ENCODE measurements at places on chromosomes 2 and 18.

DNA sequence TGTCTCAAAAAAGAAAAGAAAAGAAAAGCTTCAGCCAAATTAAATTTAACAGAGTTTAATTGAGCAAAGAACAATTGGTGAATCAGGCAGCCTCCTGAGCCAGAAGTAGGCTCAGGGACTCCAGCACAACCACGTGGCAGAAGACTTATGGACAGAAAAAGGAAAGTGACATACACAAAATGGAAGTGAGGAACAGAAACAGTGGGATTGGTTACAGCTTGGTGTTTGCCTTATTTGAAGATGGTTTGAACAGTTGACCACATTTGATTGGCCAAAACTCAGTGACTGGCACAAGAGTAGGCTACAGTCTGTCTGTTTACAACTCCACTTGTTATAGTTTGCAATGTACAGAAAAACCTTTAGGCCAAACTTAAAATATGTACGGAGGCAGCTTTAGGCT lies 83.1 kb downstream of the SOCS6 start:
- no peak for DNase-seq

DNA sequence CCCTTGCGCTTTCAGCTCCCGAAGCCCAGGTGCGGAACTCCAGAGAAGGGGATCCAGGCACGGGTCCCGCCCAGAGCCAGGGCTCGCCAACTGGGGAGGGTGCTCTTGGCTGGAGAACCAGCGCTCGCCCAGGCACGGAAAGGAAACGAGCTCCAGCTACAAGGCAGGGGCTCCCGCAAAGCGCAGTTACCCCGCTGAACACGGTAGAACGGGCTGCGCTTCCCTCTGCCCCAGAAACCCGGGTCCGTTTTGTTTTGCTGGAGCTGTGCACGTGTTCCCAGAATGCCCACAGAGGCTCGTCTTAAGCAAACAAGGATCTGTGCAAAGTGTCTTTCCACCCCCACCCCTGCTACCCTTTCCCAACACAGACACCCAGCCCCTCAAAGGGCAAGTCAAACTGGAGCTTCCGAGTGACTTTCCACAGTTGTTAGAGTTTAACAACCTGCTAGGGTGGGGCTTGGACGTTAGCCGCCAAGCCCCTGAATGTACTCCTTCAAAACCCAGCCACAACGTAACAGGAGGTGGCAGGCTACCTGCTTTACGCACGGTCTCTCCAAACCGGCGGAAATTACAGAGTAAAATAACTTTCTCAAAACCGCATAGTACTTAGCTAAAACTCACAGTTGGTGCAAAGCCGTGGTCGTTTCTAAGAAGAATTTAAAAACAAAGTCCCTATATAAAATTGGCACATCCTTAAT lies 775 bp downstream of the RNF125 start:
- peak; percentile 60 for DNase-seq

DNA sequence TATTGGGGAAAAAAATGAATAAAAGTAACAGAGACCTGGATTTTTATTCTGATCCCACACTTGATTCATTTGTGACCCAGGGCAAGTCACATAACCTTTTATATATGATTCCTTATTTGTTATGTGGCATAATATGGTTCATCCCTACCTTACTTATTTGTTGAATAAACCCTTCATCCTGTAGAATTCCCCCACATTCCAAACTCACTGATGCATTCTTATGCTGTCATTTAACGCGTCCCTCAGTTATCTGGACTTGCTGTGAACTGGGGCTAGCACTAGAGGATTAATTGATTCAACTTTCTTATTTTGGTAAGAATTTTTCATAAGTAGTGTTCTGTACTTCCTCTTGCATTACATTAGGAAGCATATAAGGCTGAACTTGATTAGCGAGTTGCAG lies 384.7 kb upstream of the RAB12 start:
- no peak for DNase-seq

GRCh38 chr2:11257964-11258363 lies 86.5 kb downstream of the ROCK2 start:
- no peak for DNase-seq

DNA sequence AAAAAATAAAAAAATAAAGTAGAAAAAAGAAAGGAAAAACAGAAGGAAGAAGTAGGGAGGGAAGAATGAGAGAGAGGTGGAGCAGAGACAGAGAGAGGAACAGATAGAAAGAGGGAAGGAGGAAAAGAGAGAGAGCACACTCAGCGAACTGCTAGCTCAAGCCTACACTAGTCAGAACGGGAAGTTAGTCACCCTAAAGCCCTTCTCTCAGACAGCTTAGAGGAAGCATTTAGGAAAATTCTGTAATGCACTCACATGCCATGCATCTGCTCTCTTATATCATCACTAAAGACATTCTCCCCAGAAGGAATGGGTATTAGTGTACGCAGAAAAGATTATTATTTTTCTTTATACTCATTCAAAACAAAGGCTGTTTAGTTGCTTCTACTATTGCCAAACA lies 68.1 kb upstream of the SULT1C3 start:
- no peak for DNase-seq

DNA sequence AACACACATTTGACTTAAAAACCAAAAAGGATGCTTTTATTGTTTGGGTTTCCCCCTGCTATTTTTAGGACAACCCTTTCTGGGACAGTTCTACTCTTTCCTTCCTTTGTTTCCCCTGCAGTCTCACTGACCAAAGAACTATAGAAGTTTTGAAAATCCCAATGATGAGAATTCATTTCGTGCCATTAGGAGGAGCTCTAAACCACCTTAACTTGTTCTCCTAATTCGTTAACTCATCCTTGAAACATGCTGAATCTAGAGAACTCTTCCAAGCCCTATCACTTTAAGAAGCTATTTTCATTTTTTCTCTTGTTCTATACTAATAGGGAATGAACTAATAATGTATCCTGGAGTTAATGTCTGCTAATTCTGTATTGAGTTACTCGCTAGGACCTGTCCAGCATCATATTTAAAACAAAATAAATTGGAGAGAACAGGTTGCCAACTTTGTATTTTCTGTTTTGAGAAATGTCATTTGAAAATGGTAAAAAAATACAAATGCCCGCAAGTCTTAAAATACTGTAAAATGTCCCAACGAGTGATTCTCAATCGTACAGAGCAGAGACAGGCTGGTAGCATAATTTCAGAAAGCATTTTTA lies 62.9 kb downstream of the AFTPH start:
- no peak for DNase-seq

- DNase-seq: no peak
Observed at GRCh38 chr18:9021458-9021857, 81.0 kb upstream of the NDUFV2 start.

GRCh38 chr2:180980943-180981911 lies 822 bp downstream of the UBE2E3 start:
- DNase-seq: peak; percentile 51

GRCh38 chr2:8154936-8155335 lies 526.9 kb upstream of the ID2 start:
- no peak for DNase-seq

GRCh38 chr2:192700934-192701333 lies 506.2 kb upstream of the TMEFF2 start:
- DNase-seq: no peak

DNA sequence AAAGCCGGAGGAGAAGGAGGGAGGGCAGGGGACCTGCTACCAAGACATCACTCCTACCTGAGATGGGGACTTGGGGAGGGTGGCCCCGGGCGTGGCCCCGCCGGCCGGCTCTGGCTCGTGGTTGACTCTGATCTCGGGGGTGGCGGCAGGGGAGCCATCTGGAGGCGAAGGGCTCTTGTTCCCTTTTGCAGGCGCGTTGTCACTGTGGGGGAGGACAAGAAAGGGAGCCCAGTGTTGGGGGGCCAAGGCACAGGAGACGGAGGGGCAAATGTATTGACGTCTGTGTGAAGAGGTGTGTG lies 48.1 kb downstream of the BIN1 start:
- DNase-seq: no peak

DNA sequence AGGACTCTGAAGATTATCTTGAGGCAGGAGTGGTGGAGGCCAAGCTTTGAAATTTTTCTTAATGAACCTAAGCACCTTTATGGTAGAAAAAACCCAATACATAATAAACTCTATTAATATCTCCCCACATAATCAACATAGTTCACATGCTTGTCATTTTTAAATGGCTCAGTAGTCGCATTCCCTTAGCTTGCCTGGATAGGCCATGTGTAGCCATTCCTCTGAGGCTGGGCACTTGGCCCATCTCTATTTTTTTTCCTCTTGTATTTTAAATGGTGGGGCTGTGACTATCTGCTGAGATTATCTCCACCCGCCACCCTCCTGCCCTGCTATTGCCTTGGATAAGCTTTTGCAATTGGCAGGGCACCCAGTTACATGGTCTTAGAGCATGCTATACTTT lies 143.1 kb downstream of the FHOD3 start:
- DNase-seq: no peak

DNA sequence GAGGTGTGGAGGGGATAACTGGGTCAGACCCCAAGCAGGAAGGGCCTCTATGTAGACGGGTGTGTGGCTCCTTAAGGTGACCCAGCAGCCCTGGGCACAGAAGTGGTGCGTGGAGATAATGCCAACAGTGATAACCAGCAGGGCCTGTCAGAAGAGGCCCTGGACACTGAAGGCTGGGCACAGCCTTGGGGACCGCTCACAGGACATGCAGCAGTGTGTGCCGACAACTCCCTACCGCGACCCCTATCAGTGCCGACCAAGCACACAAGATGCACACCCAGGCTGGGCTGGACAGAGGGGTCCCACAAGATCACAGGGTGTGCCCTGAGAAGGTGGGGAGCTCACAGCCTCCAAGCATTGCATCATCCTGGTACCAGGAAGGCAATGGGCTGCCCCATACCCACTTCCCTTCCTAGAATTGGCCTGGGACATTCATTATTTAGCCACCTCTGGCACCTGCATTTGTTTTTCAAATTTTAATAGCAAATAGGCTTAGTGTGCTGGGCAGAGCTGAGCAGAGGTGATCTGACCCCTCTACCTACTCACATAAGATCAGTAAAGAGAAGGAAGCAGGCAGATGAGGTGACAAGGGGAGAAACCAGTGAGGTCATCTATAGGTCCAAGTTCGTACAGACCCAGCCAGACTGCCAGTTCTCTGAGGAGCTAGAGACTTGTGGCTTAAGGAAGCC lies 55.2 kb downstream of the BCL11A start:
- DNase-seq: no peak

DNA sequence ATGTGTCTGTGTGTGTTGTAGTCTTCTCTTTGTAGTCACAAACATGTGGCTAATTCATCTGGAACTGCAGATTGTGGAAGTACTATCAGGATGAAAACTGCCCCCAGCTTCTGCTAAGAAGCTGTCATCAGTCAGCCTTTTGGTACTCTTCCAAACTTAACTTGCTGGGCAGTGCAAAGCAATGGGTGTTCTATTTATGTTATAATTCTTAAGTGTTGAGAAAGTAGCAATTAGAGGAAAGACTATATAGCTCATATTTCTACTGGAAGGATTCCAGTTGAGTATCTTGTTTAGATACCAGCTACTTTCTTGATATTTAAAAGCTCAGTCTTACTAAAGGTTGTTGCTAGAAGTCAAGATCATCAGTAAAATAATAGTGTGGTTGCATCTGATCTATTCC lies 52.1 kb downstream of the SLC38A11 start:
- no peak for DNase-seq

- no peak for DNase-seq
Observed at GRCh38 chr2:238882082-238882755, 34.3 kb downstream of the TWIST2 start.

- DNase-seq: peak; percentile 85
Observed at GRCh38 chr2:40451918-40452605, at the start of gene SLC8A1. Gene SLC8A1, minus strand, starts transcription at chr2:40452090.

DNA sequence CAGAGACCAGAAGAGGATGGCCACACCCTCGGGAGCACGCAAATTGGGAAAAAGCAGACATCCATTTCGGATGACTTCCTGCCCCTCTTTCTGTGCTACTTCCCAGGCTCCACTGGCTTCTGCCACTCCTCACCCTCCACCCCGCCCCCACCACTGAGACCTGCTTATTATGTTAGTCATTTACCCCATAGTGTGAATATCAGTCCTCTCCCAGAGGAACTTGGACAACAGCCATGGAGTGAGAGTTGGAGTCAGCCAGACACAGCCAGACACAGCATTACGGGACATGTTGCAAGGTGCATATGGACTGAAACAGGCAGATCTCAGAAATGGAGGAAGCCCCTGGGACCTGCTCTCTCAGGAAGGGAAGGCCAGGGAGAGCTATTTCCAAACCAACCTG lies 51.8 kb downstream of the CTIF start:
- DNase-seq: peak; percentile 73

GRCh38 chr18:30689216-30689615 lies 353.3 kb downstream of the DSC3 start:
- no peak for DNase-seq

- no peak for DNase-seq
Observed at GRCh38 chr2:147375073-147375472, 469.8 kb upstream of the ACVR2A start.

GRCh38 chr2:56215911-56216310 lies 32.1 kb downstream of the CCDC85A start:
- DNase-seq: no peak

DNA sequence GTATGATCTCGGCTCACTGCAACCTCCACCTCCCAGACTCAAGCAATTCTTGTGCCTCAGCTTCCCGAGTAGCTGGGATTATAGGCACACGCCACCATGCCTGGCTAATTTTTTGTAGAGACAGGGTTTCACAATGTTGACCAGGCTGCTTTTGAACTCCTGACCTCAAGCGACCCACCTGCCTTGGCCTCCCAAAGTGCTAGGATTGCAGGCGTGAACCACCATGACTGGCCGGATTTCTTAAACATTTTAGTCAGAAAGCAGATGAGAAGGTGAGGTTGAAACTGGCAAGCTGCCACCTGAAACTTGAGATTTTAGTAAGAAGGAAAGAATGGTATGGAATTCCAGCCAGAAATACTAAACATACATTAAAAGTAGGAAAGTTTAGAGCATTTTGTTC lies 31.9 kb downstream of the KLHL23 start:
- no peak for DNase-seq

DNA sequence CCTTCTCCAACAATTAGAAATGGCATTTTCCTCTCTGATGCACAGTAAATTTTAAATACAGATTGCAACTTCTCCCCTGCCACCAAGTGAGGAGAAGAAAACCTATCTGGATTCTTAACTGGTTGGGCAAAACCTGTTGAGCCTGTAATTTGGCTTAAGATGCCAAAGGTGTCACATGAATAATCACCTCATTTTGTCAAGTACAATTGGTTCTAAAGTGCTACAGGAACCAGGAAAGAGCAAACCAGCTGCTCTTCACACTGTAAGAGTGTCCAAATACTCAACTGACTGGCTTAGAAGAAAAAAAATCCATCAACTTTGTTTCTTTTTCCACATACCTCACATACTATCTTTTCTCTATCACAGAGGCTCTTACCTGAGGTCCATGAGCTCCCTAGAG lies 35.4 kb downstream of the NPC1 start:
- no peak for DNase-seq

DNA sequence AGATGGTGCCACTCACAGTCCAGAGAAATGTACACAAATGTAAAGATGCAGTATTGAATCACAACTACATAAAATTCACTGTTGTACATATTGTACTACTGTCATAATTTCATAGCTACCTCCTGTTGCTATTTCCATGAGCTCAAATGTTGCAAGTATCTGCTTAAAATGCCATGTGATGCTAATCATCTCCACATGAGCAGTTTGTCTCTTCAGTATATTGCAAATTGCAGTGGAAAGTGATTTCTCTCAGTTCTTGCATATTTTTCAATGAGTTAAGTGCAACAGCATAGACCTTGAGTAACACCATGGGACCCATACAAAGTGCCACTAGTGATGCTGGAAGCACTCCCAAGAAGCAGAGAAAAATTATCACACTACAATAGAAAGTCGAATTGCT lies 51.9 kb downstream of the MAIP1 start:
- DNase-seq: no peak
